ENCODE measurements at places on chromosomes 7 and 10. TPM values are rescaled to one million over a fixed set of nuclear protein-coding genes. Genes with fewer than 3 reads are reported as not detected.
A peak's percentile ranks its signal among the peaks of the same experiment; 100 is the strongest.

The KCP gene
- total RNA-seq: 0.23 TPM

The IKZF1 gene
- not detected for total RNA-seq

The GRID1 gene
- total RNA-seq: 8.0 TPM

The BAG3 gene
- total RNA-seq: 30.7 TPM

The HMX2 gene
- total RNA-seq: 1.7 TPM

The AASS gene
- 11.3 TPM for total RNA-seq

The SPDYE8 gene
- not detected for total RNA-seq

The VPS50 gene
- 38.7 TPM for total RNA-seq

The TEX47 gene
- total RNA-seq: not detected

The NPFFR1 gene
- total RNA-seq: not detected

The PCLO gene
- total RNA-seq: 4.1 TPM

The GIMAP7 gene
- total RNA-seq: not detected

The UCN3 gene
- not detected for total RNA-seq

DNA sequence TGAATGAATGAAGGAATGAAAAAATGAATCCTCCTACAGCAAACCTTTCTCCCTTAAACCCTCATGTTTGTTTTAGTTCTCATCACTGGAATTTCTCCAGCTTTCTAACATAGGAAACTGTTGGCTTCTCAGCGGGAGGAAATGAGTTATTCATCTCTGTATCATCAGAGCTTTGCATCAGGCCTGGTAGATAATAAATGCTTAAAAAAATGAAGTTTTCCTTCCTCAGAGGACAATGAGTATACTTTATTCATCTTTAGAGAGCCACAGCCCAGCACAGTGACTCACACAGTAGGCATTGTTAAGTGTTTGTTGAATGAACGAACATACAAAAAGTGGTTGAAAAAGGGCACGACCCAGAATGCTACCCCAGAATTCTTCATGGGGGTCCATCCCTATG lies 62.6 kb downstream of the COL13A1 start:
- no peak for DNase-seq

GRCh38 chr7:2985866-2986265 lies 57.8 kb downstream of the CARD11 start:
- DNase-seq: no peak

GRCh38 chr7:119348491-119348890 lies 924.5 kb upstream of the KCND2 start:
- no peak for DNase-seq

DNA sequence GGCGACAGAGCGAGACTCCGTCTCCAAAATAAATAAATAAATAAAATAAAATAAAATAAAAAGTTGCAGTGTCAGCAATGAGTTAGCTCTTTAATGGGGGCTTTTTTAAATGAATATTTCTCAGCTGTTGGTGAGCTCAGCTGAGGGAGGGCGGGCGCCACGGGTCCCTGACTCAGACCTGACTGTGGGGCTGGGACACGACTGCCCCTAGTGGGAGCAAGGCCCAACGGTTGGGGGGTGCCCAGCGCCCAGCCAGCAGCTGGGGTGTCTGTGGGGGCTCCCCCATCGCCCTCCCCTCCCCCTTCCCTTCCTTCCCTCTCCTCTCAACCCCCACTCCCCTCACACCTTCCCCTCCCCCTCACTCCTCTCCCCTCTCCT lies 46.6 kb downstream of the PWWP2B start:
- DNase-seq: no peak

GRCh38 chr7:48299580-48300169 lies 128.4 kb downstream of the ABCA13 start:
- peak; percentile 50 for DNase-seq

DNA sequence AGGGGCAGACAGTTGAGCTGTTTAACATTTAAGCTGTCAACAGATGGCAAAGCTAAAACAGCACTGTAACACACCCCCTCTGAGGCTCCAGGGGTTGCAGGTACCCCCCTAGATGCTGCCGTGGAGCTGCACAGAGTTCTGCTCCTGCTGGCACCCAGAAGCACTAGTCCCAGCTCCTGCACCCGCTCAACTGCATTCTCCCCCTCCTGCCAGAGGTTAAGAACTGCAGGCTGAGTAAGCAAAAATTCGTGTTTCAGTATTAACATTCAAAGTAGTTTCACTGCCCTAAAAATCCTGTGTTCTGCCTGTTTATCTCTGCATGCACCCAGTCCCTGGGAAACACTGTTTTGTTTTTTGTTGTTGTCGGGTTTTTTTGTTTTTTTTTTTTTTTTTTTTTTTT lies 790.8 kb upstream of the KCND2 start:
- DNase-seq: peak; percentile 46

DNA sequence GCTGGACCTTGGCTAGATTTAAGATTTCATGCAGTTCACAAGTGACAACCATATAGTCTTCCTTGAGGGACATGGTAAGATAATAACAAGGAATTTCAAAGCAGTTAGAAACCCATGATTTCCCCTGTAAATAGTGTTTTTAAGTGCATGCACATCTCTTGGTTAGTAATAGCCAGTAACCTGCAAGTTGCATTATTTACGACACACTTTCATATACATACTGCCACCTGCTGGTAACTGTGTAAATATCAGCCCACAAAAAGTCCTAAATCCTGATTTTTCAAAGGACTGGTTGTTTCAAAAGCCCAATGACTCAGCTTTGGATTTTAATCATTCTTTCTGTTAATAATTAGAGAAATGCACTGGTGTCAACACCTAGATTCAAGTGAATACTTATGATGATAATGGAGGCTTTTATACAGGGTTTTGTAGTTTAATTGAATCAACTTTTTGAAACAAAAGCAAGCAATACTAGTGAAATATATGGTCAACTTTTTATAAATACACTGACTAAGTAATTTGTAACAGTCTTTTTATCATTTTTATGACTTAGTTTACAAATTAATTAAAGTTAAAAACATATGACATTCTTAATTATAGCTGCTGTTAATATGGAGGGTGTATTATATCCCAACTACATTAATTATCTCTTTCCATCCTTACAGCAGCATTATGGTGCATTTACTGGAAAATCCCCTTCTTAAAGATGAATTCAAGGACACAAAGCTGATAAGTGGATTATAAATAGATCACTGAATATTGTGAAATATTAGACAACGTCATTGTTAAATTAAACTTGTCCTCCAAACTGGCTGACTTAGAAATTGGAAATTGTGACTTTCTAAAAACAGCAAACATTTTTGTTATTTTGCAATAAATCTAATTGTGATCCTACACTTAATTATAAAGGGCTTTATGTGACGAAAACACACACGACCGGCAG lies 367.7 kb upstream of the SEMA3D start:
- peak; percentile 30 for DNase-seq

DNA sequence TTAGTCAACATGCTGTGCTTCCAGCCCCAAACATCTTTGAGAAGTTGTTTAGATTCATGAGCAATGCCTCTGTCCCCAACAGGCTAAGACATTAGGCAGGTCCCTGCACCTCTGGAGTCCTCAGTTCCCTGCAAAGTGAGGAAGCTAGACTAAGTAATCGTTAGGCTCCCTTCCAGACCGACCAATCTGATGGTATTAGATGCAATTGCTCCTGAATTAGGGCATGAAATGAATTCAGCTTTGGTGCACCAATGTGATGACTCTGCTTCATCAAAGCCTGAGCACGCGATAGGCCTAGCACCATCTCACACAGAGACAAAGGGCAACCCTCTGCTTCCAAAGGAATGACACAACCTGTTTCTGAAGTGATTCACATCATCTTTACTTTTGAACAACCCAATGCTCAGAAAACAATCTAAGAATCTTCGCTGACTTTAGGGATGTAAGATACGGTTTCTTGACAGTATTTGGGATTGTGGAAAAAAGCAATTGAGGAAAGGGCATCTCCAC lies 723 bp upstream of the TES start:
- no peak for DNase-seq

DNA sequence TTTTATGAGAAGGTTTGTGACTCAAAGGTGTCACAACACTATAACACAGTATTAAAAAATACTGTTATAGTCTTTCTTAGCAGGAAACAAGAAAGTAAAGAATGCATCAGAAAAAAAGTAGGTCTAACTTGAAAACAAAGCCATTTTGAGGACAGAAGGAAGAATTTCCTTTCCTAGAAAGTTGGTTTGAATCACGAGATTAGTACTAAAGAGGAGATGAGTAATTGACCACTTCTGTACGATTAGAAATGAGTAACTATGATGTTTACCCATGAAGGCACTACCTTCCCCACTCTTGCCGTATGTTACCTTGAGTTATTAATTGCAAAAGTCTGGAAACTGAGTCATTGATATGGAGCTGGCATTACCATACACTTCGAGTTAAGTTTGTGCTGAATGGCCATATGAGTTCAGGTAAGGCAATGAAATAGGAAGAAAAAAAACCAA lies 65.2 kb downstream of the FAM185A start:
- no peak for DNase-seq

GRCh38 chr7:133733401-133733800 lies 393.7 kb upstream of the LRGUK start:
- no peak for DNase-seq

GRCh38 chr10:75498884-75499350 lies 67.5 kb downstream of the LRMDA start:
- DNase-seq: no peak

GRCh38 chr7:151630851-151631569 lies 111.3 kb upstream of the RHEB start:
- DNase-seq: no peak

Data from Caco-2 (cell line).